ENCODE measurements at places on chromosomes 2 and 18.

DNA sequence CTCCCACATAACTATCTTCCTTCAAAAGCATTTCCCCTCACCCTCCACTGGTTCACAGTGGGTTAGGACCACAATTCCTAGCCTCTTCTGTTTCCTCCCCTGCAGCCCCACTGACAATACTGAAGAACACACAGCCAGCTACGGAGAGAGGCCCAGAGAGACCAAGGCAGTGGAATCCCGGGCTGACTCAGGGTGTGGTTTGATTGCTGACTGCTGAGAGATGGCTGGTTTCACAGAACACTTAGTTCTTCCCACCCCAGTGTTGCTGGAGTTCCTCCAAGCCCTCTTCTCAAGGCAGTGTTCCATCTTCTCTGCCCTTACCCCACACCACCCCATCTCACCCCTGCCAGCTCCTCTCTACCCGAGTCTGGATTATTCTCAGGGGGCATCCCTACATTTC is 43.3 kb upstream of the ZFP36L2 start:
- no peak for DNase-seq

GRCh38 chr18:72075040-72075439 is 469.1 kb downstream of the CBLN2 start:
- no peak for DNase-seq

DNA sequence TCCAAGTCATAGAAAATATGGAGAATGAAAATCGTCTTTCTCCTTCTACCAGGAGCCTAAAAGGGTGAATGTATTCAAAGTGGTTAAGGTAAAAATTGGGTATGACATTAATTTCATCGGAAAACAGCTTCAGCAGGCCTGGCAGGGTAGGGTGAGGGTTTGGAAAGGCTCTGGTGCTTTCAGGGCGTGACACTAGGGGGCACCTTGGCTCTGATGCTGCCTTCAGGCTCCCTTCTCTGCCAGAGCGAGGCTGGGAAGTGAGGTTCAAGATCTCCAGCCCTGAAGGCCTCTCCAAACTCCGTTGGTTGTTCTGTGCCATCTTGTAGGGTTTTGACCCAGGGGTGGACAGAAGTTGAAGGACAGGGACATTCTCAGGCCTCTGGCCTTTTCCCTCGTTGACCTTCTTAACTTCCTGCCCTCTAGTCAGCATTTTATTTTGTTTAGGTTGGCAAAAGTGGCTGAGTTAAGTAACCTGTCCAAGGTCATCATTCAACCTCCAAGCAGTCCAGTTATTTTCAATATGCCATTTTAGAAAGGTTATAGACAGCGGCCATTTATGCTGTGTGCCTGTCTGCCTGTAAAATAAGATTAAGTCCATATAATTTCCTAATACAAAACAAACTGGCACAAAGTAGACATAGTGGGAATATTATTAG is 40.3 kb downstream of the EML6 start:
- DNase-seq: no peak

DNA sequence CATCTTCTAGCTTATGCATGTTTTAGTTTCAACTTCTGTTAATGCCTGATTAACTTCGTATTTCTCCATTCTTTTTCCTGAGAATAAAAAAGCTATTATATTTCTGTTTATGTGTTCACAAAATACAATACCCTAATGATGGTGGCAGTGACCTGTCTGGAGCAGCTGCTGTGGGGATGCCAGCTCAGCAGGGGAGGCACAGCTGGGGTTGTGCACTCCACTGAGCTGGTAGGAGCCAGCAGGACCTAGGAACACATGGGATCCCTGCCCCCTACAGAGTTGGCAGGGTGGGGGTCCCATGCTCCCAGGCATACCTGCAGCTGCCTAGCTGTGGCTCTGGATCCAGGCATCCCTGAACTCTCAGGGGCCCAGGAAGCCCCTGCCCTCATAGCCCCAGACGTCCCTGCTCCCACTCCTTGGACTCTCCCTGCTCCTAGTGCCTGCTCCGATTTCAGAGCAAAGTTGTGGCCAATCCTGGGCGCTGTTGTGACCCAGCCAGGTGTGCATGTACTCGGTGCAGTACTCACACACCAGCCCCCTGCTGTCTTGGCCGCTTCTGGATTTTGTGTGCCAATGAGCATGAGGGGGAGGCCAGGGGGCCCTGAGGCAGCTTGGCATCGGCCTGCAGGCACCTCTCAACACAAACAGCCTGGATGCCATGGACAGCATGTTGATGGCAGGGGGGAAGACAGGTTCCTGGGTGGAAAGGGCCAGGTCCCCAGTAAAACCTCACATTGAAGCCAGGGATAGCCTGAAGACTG is 546.0 kb downstream of the ZNF804A start:
- DNase-seq: no peak

GRCh38 chr2:54968561-54969218 is 81.6 kb downstream of the RTN4 start:
- DNase-seq: no peak

- no peak for DNase-seq
Observed at GRCh38 chr2:47631306-47631705, 151.6 kb upstream of the MSH6 start.

- no peak for DNase-seq
Observed at GRCh38 chr2:191601060-191601459, 76.9 kb upstream of the NABP1 start.

DNA sequence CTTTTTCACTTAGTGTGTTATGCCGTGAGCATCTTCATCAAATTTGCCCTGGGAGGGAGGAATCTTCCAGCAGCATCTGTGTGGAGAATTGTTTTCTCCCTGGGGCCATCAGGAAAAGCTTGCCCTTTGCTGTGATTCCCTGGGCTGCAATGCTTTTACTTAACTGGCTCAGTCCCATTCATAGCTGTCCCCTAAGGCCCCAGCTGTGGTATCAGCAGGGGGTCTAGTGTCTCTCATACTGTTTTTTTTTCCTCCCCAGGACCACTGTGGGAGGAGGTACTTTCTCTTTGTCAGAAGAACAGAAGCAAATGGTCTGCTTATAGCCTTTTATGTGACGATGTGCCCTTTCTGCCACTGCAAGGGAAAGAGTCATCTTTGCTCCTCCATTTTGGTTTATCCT is 176.8 kb upstream of the CELF4 start:
- no peak for DNase-seq

DNA sequence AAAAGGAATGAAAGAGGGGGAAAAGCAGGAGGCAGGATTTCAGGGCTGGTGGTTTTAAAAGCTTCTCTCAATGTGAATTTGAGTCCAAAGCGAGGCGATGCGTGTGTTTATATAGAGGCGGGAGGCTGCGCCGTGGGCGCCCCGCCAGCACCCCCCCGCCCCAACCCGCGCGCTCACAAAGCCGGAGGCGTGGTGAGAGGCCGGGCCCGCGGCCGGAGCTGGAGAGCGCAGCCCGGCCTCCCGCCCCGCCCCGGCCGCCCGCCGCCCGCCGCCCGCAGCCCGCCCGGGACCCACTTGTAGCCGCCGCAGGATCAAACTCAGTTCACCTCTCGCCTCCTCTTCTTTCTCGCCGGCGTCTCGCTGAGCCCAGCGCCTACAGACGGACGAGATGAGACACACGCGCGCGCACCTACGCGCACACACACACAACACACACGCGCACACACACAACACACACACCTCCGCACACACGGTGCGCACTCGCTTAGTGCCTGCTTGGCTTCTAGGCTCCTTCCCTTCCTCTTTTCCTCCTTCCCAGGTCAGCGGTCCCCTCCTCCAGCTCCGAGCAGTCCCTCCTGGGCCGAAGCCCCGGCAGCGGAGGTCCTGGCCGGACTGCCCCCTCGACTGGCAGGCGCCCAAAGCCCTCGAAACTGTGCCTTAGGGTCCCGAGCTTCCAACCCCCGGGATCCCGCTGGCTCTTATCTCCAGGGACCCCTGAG is 1.3 kb upstream of the CYP26B1 start:
- peak; percentile 46 for DNase-seq

DNA sequence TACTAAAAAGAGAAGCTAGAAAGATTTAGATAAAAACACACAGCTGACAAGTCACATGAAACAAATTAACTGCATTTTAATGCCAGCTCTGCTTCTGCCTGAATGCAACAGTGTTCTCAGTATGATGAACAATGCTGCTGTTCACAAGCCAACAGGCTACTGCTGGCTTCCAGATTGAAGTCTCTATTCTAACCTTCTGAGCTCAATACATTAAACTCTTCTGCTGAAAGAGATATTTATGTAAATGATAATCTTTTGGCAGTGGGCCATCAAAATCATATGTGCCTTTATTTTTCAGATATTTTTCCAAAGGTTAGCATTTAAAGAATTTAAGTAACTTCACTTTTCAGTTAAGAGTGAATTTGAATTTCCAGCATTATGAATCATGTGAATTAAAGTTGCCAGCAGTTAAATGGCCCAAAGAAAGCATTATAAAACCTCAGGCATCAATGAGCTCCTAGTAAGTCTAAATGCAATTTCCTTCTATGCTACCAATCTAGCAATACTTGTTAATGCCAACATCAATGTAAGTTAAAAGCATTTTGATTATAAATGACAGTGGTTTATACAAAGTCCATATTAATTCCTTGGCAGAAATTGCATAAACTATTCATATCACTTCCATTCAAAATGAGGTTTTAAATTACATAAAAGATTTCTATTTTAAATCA is 72.4 kb downstream of the ID2 start:
- DNase-seq: no peak

GRCh38 chr2:161708350-161708975 is 84.2 kb downstream of the SLC4A10 start:
- no peak for DNase-seq

DNA sequence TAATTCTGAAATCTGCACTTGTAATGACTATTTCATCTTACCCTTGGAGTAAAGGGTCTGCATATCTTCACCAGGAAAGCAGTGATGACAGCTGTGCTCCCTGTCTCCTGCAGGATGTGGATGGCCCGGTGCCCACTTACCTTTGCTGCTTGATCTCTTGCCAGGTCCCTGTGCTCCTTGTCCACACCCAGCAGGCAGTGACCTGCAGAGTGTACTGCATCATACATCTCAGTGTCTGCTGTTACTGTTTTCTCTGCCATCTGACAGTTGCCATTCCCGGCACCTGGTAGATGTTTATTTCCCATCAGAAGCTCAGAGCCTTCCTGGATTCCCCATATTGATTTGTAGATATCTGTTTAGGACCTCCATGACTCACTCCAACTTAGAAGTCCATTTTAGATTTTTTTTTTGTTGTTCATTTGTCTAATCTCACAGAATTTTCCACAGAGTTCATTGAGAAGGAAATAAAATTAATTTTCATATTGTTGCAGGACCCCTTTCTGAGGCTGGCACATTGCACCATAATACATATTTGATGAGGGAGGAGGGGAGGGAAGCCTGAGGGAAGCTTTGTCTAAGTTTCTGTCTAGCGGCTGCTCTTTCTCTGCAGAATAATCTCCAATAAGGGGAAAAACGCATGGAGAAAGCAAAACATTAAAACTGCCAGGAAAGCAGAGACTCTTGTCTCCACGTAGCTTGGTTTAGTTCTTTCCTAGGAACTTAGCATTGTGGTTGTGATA is 697.5 kb upstream of the RAB6C start:
- no peak for DNase-seq

DNA sequence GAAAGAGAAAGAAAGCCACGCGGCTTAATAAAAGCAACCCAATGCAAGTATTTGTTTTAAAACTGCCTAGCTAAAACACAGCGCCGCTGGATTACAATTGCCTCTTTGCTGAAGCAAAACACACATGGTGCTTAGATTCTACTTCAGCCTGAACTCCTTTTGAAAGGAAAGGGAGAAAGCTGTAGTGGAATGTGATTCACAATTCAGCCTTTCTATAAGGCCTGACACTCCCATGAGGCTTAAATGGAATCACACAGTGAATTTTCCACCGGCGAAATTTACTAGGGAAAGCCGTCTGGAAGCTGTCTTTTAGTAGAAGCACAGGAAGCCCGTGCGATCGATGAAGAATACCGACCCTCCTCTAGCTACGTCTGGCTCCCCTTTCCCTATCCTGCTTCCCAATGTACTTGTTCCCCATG is 348.0 kb downstream of the DLGAP1 start:
- no peak for DNase-seq

GRCh38 chr2:190683802-190684201 is 34.9 kb downstream of the NAB1 start:
- DNase-seq: no peak

DNA sequence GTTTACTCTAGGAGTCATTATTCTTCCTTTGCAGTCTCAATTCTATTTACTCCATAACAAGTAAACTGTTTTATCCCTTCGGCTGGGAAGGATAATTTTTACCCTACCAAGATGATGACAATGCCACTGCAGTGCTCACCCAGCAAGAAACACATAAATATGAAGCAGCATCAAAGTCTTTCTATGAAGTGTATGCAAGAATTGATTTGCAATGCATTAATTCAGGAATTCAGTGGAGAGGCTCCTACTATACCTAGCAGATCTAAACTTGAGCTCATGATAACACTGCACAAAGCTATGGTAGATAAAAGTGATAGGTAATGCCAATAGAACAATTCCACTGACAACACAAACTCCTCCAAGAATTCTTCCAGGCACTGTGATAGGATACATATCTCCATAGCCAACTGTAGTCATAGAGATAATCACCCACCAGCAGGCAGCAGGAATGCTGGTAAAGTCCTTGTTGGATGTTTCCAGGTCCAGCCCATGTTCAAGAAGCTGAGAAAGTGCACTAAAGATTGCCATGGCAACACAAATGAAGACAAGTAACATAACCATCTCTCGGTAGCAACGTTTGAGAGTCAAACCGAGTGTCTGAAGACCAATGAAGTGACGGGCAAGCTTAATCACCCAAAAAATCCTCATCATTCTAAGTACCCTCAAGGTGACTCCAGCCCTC is 49.9 kb downstream of the KCNG3 start:
- no peak for DNase-seq

DNA sequence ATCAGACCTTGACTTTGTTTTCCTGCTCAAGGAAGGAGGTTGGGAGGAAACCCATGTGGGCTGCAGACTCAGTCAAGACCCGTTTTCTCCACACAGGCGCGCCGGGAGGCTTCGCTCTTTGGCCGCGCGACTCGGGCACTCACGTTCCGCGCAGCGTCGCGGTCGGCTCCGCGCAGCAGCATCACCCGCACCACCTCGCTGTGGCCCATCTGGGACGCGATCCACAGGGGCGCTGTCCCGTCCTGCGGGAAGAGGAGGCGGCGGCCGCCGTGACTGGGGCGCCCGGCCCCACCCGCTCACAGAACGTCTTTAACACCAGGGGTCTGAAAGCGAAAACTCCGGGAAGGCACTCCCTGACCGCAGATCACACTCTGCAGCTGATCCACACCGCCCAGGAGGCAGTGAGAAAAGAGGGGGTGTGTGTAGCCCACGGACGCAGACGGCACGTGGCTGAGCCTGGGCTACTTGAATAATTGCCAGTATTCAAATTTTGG is 33.1 kb upstream of the NPC1 start:
- DNase-seq: no peak

- DNase-seq: no peak
Observed at GRCh38 chr18:34592961-34593382, 117.1 kb upstream of the DTNA start.

GRCh38 chr2:7375901-7376300 is 458.7 kb downstream of the RNF144A start:
- DNase-seq: no peak

GRCh38 chr2:80068038-80068731 is 236.4 kb downstream of the LRRTM1 start:
- DNase-seq: no peak

GRCh38 chr2:238145851-238146250 is 7.4 kb downstream of the KLHL30 start:
- peak; percentile 55 for DNase-seq
